Activated T-cell treated with anti-CD3 and anti-CD28 coated beads, Interleukin-2, amount 50 U/mL, for 72 hours (primary cell): ENCODE measurements at places on chromosomes 3 and 15.

DNA sequence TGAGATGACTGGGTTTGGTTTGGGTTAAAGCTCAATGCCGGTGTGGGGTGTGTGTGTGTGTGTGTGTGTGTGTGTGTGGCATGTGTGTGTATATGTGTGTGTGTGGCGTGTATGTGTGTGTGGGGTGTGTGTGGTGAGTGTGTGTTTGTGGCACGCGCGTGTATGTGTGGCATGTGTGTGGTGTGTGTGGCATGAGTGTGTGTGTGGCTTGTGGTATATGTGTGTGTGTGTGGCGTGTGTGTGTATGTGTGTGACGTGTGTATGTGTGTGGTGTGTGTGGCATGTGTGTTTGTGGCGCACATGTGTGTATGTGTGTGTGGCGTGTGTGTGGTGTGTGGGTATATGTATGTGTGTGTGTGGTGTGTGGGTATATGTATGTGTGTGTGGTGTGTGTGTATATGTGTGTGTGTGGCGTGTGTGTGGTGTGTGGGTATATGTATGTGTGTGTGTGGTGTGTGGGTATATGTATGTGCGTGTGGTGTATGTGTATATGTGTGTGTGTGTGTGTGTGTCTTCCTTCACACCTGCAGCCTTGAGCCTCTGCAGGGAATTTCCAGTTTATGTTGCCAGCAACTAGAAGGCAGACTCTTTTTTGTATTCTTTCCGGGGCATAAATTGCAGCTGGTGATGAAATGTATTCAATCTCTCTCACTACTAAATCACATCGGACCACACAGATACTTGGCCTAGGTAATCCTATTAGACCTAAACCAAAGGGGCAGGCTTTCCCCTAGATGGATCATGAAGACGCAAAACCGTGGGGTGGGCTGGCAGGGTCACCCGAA lies 34.8 kb downstream of the CHRD start:
- no peak for DNase-seq

GRCh38 chr15:60572541-60573421 lies 93.8 kb upstream of the ICE2 start:
- DNase-seq = no peak

- no peak for DNase-seq
These were observed 7.7 kb upstream of the KY start for GRCh38 chr3:134658555-134658954.

- no peak for DNase-seq
These were observed 61.2 kb upstream of the PROK2 start for GRCh38 chr3:71846185-71846584.

DNA sequence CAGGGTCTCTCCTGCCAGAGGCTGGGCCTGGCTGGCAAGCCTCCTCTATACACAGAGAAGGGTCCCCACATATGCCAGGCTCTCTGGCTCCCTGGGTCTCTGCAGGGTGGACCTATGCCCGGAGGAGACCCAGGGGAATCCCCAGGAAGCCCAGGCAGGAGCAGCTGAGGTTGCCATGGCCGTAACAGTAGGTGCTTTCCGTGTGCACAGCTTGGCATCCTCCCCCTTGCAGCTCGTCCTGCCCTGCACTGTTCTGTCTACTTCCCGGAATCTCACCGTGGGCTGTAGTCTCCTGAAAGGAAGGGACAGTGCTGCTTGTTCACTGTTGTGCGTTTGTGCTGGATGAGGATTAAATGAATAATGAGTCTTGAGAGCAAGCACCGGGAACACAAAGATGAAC lies 47.8 kb downstream of the DAPK2 start:
- DNase-seq = no peak

- DNase-seq = no peak
These were observed 13.3 kb downstream of the DNAJB11 start for GRCh38 chr3:186583831-186584230.

DNA sequence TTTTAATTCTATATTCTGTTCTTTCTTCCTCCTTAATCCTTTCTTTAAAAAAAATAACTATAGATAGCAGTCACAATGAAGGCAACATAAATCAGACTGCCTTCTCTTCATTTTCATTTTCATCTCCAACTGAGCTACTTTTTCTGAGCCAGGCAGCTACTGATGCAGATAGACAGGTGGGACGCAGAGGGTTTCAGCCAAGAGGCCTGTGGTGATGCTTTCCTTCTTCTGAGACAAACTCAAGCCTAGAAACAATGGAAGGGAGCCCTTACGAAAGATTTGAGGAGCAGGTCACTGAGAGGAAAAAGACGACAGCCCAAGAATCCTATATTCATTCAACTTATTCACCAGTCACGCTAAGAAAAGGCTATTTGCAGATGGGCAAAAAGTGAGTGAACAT lies 220.0 kb upstream of the MLF1 start:
- no peak for DNase-seq

GRCh38 chr3:149224736-149225594 lies 3.3 kb upstream of the CP start:
- peak; percentile 60 for DNase-seq

GRCh38 chr3:65938676-65939075 lies 100.0 kb downstream of the MAGI1 start:
- no peak for DNase-seq

DNA sequence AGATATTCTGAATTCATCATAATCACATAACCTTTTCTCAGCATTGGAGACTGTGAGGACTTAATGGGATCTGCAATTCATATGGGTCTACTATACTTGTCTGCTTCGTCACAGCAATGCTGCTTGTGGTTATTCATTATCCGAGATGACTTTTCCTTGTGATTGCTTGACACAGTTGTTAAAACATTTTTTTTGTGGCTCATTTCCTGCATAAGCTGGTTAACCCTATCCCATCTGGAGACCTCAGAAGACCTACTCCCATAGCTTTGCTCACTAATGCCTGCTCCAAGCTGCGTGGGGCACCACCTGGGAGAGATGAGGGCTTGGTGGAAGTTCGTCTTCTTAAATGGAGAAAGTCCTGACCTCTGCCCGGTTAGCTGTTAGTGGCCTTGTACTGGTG lies 360.8 kb downstream of the CHST2 start:
- no peak for DNase-seq

- DNase-seq = no peak
These were observed 81.9 kb upstream of the HES1 start for GRCh38 chr3:194054016-194054415.

- DNase-seq = no peak
These were observed 102.9 kb downstream of the LRRN1 start for GRCh38 chr3:3902161-3902560.

DNA sequence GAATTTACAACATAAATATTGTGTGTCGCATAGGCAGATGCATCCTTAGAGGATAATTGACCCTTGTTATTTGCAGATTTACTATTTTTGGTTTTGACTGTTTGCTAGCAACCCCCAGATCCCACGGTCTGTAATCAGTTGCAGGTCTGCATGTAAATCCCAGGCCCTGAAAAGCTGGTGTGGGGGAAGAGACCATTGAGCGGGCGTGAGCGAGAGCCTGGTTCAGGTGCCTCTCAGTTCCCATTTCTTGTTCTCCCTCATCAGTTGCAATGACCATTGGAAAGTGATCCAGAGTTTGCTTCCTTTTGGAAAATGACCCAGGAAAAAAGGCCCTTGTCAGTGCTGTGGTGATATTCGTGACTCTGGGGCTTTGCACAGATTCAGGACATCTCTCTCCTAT lies 238.9 kb downstream of the UACA start:
- no peak for DNase-seq

DNA sequence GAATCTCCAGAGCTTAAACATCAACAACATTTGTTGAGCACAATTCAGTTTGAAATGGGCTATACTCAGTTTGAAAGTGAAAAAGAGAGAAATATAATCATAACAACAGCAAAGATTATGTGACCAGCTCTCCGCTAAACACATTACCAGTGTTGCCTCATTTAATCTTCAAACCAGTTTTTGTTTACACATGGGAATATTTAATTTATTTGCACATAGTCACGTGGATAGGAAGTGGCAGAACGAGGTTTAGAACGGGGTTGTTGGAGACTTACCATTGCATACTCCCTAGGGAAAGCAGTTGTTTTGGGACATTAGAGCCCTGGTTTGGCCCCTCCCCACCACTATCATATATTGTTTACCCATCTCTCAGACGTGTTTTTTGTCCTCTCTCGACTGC lies 77.2 kb downstream of the IL1RAP start:
- no peak for DNase-seq

GRCh38 chr3:160544844-160545503 lies 20.4 kb downstream of the KPNA4 start:
- no peak for DNase-seq

DNA sequence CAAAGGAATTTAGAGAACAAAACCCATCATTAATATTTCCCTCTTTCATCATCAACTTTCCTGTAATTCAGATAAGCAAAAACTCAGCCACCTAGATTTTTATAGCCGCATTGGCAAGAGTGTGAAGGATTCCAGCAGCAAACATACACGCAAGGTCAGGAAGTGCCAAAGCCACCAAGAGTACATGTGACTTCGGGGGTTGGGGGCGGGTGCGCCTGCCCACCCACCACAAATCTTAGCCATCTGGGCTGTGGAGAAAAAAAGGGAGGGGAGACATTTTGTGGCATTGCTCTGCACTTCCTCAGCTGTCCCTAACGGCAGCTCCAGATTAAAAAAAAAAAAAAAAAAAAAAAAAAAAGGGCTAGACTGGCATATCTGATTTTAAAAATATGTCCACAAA lies 148.4 kb downstream of the TNIK start:
- peak; percentile 4 for DNase-seq

- no peak for DNase-seq
These were observed 6.3 kb upstream of the ANPEP start for GRCh38 chr15:89820666-89821611.

DNA sequence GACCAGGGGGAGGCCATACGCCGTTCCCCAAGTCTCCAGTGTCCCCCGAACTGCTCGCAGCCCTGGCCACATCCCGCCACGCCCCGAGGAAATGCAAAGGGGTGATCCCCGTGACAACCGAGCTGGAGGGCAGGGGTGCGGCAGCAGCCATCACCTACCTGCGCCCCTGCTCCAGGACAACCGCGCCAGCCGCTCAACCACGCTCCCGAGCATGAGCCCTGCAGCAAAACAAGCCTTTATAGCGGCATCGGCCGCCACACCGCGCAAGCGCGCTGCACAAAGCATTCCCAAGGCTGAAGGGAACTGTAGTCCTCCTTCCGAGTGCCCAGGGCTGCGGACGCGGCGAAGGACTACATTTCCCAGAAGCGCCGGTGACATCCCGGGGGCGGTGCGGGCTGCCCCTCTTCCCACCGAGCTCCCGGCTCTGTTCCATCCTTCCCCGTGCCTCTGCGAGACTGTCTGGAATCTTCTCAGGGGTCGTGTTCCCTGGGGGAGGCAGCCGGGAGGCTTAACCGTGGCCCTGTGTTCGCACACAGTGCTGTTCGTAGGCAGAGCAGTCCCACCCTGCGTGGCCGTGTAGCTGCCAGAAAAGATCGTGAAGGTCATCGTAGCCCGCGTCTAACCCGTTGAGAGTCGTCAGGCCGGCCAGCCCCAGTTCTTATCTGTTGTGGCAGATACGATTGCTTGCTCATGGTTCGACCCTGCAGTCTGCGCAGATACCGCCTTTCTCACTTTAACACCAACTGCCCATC lies at the start of gene ABCC5:
Gene ABCC5, minus strand, starts transcription at position 213 of the 752 bp plus-strand sequence. CDS start 3,492 bp downstream, outside the sequence.
- DNase-seq = peak; percentile 82

DNA sequence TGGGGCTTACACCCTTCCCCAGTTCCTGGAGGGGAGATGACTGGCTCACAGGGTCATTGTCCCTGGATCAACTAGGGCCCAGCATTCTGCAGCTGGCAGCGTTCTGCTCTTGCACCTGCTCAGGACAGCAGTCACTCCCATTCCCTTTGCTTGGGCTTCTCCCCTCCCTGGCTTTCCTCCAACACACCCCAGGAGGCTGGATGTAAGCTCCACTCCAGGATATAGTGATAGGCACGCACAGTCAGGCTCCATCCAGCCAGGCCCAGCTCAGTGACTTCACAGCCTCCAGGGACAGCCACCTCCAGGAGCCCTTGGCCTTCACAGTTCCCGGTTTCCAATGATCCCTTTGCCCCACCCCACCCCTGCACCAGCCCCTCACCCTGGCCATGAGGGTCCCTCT lies 1.9 kb downstream of the SPTBN5 start:
- DNase-seq = no peak

DNA sequence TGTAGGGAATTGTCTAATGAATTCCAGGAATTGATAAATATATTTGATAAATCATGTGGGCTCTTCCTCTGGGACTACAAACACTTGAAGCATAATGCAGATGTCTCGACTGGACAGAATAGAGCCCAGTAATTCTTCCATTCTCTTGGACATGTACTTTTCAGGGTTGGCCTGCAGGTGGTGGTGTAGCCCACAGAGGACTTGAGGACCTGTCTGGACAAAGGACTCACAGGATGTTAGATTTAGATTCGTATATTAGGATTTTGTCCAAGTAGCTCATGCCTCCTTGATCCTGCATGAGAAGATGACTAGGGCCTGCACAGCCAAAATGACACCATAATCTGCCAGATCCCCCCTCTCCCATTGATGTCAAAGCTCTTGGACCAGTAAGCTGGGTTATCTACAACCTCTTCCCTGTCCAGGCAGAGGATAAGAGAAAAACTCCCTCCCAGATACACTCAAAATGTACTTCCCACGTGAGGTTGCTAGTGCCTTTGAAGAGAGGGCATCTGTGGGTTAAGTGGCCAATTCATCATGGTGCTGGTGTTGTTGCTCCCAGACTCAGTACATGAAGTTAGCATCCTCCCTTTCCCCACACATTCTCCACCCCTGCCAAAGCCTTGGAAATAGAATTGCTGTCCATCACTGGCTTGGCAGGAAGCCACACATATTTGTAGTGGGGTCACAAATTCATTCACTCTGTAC lies 88.6 kb upstream of the ZNF280D start:
- peak; percentile 40 for DNase-seq

DNA sequence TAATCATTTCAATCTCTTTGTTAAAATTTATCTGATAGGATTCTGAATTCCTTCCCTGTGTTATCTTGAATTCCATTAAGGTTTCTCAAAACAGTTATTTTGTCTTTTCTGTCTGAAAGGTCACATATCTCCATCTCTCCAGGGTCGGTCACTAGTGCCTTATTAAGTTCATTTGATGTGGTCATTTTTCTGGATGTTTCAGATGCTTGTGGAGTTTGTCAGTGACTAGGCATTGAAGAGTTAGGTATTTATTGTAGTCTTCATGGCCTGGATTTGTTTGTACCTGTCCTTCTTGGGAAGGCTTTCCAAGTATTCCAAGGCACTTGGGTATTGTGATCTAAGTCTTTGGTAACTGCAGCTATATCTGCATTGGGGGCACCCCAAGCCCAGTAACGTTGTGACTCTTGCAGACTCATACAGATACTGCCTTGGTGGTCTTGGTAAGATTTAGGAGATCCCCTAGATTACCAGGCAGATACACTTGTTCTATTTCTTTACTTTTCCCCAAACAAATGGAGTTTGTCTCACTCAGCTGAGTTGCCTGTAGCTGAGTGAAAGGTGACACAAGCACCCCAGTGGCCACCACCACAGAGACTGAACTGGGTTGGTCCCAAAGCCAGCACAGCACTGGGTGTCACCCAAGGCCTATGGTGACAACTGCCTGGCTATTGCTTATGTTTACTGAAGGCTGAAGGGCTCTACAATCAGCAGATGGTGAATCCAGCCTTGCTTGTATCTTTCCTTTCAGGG lies 18.9 kb upstream of the SLC27A2 start:
- DNase-seq = peak; percentile 27

GRCh38 chr3:192888190-192888589 lies 29.5 kb downstream of the MB21D2 start:
- no peak for DNase-seq

GRCh38 chr15:48176957-48177356 lies 1.1 kb downstream of the MYEF2 start:
- DNase-seq = no peak
